ENCODE measurements at places on chromosomes 6 and 20.

GRCh38 chr20:37873884-37874283, 29.0 kb upstream of the VSTM2L start:
- DNase-seq, result no peak

DNA sequence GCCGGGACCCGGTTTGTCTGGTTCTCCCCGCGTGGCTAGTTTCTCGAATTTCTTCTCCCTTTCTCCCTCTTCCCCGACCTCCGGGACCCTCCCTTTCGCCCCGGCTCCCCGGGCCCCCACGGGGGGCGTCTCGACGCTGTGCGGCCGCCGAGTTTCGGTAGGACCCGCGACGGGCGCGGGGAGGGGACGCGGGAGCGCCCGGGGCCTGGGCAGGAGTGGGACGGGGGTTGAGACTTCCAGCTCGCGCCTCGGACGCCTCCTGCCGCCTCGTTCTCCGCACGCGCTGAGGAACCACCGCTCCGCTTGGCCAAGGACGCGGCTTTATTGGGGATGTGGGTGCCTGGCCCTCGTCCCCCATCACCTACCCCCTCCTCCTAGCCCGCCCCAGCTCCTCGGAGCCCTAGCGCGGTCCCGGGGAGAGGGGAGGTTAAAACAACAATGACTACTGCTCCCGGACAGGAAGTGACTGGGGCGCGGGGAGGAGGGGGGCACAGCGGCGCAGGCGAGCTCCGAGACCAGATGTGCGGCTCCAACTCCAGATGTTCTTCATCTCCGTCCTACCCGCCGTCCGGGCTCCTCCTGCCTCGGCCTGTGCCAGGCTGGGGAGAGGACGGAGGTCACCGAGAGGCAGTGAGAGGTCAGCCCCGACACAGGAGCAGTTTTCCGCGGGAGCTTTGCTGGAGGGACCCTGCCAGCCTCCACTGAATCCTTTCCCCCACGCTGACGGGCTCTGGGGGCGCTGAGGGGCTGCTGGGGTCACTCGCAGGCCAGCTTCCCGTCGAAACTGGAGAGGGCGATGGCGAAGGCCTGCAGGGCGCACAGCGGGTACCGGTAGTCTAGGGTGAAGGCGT, 917 bp upstream of the TEAD3 start:
- peak; percentile 86 for DNase-seq

- DNase-seq, result no peak
These were observed 88.8 kb downstream of the THEMIS start for GRCh38 chr6:127811900-127812570.

DNA sequence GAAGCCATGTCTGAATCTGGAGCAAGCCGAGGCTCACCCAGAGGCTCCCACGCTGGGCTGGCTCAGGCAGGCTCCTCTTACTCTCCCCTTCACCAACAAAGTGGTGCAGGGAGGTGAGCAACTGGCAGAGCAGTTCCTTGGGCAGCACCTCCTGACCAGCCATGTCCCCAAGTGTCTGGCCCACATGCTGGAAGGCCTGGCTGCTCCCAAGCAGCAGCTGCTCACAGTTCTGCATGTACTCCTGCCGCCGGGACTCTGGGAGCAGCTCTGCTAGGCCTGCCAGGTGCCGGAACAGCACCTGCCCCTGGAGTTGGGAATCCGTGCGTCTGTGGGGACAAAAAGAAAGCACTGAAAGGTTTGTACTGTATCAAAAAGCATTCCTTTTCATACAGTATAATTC, 57.1 kb upstream of the LYRM2 start:
- no peak for DNase-seq

DNA sequence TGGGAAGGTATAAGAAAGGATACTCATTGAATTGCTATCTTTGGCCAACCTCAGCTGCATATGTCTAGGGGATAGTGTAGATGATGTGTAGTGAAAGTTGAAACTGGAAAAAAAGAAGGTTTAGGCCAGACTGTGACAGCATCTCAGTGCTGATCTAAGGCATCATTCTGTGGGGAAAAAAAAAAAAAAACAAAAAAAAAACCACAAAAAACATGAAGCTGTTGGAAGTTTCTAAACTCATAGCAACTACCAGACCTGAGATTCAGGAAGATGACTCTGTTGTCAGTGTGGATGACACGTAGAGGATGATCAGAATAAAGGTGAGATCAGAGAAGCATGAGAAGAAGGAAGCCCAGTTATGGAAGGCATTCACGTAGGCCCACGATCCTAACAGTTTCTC, 100.8 kb upstream of the CNKSR3 start:
- no peak for DNase-seq

DNA sequence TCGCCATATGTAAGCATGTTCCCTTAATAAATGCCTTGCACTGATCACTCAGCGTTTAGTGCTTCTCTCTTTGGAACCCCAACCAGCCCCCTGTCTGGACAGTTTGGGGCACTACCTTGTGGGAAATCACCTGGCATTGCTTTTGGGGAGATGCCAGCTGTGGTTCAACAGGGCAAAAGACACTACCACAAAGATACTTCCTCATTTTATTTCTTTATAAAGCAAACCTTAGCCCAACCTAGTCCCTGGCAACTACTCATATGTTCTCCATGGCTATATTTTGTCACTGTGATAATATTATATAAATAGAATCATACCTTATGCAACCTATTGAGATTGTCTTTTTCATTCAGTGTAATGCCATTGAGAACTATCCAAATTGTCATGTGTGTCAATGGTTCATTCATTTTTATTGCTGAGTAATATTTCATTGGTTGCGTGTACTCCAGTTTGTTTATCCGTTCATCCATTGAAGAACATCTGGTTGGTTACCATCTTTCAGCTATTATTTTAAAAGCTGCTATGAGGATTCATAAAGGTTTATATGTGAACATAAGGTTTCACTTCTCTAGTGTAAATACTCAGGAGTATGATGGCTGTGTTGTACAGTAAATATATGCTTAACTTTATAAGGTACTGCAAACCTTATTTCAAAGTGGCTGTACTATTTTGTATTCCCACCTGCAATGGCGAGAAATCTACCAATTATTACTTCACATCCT, 114.8 kb downstream of the MOXD1 start:
- DNase-seq, result no peak

DNA sequence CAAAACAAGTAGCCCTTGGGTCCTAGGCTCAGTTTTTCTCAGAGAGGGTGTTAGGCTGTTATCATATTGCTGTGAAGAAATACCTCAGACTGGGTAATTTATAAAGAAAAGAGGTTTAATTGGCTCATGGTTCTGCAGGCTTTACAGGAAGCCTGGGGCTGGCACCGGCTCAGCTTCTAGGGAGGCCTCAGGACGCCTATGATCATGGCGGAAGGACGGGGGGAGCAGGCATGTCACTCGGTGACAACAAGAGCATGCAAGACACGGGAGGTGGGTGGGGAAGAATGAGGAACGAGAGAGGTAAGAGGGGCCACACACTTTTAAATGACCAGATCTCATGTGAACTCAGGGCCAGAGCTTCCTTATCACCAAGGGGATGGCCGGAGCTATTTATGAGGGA, 26.9 kb downstream of the CDH26 start:
- DNase-seq, result no peak

- no peak for DNase-seq
These were observed 3.8 kb downstream of the COL21A1 start for GRCh38 chr6:56243518-56244070.

GRCh38 chr20:18265441-18265840, 22.9 kb upstream of the ZNF133 start:
- DNase-seq, result no peak

GRCh38 chr20:47711046-47711752, 74.1 kb downstream of the SULF2 start:
- DNase-seq, result no peak

- DNase-seq, result no peak
These were observed 94.7 kb upstream of the NFATC2 start for GRCh38 chr20:51637241-51637640.

DNA sequence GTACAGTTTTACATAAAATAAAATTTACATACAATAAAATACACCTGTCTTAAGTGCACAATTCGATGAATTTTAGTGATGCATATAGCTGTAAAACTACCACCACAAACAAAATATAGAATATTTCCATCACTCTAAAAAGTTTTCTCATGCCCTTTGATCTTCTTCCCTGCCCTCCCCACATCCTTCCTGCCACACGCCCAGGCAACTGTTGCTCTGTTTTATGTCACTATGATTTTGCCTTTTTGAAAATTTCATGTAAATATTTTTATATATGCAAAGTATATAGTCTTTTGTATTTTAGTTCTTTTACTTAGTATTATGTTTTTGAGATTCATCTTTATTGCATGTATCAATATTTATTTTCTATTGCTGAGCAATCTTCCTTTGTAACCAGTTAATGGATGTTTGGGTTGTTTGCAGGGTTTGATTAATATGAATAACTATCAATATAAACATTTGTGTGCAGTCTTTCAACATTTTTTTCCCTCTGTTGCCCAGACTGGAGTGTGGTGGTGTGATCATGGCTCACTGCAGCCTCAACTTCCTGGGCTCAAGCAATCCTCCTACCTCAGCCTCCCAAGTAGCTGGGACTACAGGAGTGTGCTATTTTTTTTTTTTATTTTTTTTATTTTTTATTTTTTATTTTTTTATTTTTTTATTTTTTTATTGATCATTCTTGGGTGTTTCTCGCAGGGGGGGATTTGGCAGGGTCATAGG, 23.8 kb upstream of the SAMHD1 start:
- no peak for DNase-seq

- DNase-seq, result peak; percentile 59
These were observed 55.3 kb downstream of the CTCFL start for GRCh38 chr20:57469418-57470211.

GRCh38 chr6:81762606-81763005, 10.1 kb upstream of the TENT5A start:
- DNase-seq, result no peak

- DNase-seq, result no peak
These were observed 20.6 kb downstream of the KCNQ5 start for GRCh38 chr6:72642435-72642834.

- no peak for DNase-seq
These were observed 1.2 kb upstream of the PLTP start for GRCh38 chr20:45913116-45913515.

DNA sequence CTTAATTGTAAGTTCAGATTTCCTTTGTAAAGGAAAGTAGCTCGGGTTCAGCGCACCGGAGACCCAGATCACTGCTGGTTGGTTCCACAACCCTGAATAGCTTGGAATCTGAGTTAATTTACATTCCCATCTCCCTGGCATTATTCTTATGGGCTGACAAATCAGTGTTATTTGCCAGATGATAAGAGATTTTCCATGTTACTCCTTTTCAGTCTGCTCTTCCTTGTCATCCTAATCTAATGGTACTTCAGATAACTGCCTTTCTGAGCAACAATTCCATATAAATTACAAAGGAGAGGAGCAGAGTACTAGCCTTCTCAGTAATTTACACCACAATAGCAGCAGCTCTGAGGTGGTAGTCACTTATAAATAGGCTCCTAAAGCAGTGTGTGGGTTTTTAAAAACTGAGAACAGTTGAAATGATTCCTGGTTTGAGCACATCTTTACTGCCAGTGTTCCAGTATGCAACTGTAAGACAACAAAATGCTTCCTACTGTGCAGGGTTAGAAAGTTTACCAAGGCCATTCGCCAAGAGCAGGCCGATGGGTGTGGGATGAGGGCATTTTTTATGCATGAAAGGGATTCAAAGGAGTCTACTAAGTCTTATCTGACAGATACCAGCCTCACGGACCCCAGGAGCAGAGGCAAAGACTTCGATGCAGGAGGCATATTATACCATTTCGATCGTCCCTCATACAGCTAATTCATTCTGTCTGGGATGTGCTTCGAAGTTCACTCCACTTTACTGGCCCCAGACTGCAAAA, 89.7 kb downstream of the NDUFAF5 start:
- no peak for DNase-seq

DNA sequence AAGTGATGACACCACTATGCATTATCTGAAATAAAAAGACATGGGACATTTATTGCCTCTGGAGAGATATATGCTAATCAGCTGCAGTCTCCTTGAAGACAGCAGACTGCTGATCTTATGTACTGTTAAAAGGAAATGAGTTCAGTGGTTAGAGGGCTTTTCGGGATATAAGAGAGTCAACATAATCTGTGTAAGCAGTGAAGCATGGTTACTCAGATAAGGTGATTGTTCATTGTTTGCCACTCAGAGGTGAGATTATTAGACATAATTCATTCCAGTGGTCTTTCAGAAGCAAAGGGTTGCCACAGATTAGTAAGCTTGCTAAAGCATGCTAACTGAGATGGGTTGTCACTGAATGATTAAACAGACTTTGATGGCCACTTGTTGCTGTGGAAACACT, 1450.7 kb upstream of the ADGRB3 start:
- no peak for DNase-seq

DNA sequence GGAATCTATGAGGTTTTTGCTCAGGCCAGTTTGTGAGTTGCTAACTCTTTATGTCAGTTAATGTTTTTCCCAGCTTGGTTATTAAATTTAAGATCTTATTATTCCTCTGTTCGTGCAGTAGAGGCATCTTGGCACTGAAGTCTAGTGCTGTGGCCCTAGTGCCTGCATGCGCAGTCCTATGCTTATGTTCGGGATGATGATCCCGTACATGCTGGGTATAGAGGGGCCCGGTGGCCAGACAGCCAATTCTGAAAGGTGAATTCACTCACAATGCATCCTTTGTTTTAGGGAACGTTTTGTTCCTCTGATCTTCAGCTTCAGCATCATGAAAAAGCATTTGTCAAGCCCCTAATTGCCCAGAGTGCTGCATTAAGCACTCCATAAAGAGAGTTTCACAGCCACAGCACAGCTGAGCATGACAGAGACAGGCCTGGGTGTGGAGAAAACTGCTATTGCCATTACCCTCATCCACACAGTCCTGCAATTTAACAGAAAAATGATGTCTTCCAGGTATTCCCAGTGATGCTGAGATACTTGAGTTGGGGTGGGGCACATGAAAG, 39.8 kb upstream of the BACH2 start:
- no peak for DNase-seq

- no peak for DNase-seq
These were observed 77.0 kb upstream of the NT5E start for GRCh38 chr6:85372915-85373270.

- DNase-seq, result no peak
These were observed 362.1 kb downstream of the SAMD5 start for GRCh38 chr6:147870506-147871110.

- DNase-seq, result no peak
These were observed 70.9 kb downstream of the REV3L start for GRCh38 chr6:111411978-111412566.

DNA sequence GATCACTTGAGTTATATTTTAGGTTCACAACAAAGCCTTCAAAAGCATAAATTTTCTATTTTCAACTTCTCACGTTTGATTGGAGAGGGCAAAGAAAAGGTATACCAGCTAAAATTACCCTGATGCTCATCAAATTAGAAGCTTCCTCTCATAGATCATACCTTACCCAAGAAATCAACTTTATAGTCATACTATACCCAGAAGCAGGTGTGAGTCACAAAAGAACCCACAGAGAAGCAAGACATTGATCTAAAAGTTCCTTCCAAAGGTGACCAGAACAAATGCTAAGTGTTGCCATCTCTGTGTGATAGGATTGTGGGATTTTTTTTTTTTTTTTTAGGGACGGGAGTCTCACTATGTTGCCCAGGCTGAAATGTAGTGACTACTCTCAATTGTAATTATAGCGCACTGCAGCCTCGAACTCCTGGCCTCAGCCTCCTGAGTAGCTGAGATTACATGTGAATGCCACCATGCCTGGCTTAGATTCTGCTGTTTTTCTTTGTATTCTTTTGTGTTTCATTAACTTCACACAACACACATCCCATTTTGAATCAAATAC, 3.3 kb downstream of the EIF2S2 start:
- DNase-seq, result no peak

All from spleen (tissue), 13 donors.